ENCODE measurements at places on chromosomes 16 and 17.

GRCh38 chr17:78839235-78839761 is 1.3 kb downstream of the USP36 start:
- DNase-seq = no peak

DNA sequence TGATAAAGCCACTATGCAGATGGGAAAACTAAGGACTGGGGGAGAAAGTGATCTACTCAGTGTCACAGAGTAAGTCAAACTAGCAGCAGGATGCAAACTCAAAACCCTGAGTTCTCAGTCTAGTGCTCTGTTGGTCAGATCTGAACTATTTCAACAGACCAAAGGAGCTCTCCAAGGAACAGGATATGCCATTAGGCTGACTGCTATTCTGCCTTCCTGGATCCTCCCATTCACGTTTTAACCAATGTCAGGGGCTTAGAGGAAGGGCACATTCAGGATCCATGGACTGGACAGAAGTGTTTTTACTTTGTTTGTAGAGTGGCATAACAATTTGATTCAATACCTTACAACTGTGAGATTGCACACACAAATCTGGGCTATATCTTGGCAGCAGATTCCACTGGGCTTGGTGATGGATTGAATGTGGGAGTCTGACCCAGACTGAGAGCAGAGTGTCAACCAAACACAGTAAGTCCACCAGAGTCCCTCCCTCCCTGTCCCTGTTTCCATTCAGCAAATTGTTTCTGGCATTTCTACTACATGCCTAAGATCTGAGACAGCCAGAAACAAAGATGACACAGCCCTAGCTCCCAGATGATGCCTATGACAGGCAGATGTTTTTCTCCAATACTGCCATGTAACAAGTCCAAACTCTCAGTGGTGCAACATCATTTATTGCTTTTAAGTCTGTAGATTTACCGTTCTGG is 337.8 kb upstream of the CDH5 start:
- no peak for DNase-seq

DNA sequence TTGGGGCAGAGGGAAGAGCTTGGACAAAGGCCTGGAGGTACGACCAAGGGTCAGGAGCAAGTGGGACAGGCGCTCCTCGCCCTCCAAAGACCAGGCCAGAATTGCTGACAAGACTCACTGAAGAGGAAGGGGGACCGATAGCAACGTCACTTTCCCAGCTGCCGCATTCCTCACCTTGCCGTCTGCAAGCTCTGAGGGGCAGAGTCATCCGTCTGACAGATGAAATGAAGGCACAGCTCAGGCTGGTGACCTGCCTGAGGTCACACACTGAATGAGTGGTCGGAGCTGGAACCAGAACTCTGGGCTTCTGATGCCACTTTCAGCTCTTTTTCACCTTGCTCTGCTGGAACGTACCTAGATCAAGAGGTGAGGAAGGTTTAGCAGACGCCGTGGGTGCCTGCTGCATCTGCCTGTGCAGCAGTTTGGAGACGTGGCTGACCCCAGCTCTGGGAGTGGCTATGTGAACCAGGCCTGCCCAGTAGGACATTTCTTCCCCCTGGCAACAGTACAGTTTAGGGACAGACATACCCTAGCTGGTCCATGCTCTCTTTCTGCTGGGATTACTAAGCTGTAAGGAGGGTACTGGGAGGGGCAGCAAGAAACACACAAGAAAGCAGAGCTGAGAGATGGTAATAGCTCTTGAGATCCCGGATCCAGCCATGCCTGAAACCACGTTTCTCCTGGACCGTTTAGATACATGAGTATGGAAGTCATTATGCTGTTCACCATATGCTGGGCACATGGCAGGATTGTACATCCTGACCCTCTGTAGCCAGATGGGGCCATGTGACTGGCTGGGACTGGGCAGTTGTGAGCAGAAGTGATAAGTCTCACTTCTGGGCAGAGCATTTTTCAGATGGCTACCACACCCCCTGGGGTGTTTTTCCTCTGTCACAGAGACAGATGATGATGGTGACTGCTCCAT is 50.9 kb downstream of the IL21R start:
- peak; percentile 20 for DNase-seq

DNA sequence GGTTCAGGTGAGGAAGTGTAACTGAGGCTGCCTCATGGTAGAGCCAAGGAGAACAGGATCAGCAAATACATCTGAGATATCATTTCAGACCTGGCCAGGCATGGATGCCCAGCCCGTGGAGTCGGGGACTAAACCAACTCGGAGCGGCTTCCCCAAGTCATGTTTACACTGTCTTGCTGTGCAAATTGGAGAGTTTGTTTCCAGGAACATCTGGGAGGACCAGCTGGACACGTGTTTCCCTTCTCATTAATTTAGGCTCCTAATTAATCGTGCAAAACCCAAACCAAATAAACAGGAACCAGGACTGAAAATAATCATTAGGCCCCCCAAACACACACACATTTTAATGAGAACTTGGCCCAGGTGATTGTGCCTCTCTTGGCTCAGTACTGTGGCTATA is 70.9 kb upstream of the SALL1 start:
- DNase-seq = no peak

GRCh38 chr17:59760160-59760559 is 52.7 kb downstream of the VMP1 start:
- no peak for DNase-seq

DNA sequence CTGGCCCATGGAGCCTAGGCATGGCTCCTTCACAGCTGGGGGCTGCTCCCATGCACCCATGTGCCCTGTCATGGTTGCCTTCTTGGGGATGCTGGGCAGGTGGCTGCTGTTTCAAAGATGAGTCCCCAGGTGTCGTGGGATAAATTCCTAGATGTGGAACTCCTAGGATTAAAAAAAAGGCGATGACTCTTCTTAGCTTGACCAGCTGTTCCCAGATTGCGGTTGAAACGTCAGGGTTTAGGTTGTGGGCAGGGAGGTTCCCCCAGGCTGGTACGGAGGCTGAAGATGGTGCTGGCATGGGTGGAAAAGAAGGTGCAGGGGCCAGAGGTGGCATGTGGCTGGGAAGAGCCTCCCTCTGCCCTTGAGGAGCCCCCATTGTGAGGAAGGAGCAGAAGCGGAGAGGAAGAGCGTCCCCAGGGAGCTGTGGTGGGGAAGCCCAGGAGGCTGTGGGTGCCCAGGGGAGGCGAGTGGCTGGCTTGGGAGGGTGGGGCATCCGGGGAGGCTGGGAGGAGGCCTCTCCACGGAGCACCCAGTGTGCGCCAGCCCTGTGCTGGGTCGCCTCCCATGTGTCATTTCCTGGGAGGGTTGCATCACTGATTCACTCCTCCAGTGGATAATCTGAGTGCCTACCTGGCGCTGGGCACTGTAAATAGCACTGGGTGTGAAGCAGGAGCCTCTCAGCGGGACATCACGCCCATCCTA is 7.5 kb upstream of the KCNJ12 start:
- DNase-seq = no peak

DNA sequence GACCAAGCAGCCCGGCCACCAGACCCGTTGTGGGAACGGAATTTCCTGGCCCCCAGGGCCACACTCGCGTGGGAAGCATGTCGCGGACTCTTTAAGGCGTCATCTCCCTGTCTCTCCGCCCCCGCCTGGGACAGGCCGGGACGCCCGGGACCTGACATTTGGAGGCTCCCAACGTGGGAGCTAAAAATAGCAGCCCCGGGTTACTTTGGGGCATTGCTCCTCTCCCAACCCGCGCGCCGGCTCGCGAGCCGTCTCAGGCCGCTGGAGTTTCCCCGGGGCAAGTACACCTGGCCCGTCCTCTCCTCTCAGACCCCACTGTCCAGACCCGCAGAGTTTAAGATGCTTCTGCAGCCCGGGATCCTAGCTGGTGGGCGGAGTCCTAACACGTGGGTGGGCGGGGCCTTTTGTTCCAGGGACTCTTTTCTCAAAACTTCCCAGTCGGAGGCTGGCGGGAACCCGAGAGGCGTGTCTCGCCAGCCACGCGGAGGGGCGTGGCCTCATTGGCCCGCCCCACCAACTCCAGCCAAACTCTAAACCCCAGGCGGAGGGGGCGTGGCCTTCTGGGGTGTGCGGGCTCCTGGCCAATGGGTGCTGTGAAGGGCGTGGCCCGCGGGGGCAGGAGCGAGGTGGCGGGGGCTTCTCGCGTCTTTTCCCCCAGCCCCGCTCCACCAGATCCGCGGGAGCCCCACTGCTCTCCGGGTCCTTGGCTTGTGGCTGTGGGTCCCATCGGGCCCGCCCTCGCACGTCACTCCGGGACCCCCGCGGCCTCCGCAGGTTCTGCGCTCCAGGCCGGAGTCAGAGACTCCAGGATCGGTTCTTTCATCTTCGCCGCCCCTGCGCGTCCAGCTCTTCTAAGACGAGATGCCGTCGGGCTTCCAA is at the start of gene SLC2A4:
Gene SLC2A4 (plus strand): TSS at position 645 of the 879 bp plus-strand sequence. CDS start 217 bp downstream, at position 862.
- peak; percentile 80 for DNase-seq

DNA sequence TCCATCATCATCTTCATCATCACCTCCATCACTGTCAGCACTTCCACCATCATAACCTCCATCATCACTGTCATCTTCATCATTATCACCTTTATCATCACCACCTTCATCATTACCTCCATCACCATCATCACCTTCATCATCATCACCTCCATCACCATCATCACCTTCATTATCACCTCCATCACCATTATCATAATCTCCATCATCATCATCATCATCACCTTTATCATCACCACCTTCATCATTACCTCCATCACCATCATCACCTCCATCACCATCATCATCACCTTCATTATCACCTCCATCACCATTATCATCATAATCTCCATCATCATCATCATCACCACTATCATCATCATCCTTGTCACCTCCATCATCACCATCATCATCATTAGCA is 309.7 kb downstream of the HAPSTR1 start:
- no peak for DNase-seq

- DNase-seq = no peak
Measured at GRCh38 chr17:6054372-6054771, 15.8 kb upstream of the WSCD1 start.

DNA sequence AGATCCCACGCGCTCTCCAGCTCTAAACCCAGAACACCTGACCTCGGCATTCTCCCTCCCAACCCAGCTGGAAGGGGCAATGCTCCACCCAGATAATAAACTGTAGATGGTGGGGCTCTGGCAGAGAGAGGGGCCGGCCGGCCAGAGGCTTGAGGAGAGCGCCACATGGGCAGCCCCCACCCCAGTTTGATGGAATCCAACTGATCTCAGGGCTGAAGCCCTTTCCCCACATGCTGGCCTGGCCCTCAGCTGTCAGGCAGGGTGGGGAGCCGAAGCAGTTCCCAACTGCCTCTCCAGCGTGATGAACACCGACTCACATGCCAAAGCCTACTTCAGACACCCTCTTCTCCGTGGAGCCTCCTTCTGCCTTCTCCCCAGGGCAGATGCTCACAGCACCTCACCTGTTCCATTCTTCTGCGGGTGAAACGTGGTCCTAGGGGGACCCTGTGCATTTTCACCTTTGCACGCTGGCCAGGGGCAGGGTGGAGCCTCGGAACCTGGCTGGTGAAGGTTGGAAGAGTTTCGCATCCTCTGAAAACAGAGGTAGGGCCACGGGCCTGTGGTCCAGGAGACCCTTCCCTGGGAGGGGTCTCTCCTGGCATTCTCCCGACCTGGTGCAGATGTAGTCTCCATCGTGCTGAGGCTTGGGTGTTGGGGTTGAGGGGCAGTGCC is 65.7 kb upstream of the ZNF469 start:
- no peak for DNase-seq

DNA sequence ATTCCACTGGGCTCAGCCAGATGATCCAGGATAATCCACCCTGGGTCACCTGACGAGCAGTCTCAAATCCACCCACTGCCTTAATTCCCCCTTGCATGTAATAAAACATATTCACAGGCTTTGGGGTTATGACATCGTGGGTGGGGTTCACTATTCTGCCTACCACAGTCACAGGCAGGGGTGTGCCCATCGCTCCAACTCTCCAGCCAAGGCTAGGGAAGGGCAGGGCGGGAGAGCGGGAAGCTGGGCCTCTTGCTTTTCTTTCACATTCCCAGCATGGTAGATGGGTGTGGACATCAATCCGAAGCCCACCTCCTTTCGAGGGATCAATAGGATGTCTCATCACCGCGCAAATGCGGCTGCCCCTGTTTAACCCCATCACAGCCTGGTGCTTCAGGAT is 12.7 kb upstream of the CD300LD start:
- DNase-seq = no peak

- no peak for DNase-seq
Measured at GRCh38 chr16:84879569-84880487, 60.0 kb downstream of the CRISPLD2 start.

GRCh38 chr16:29909391-29909790 is 9.1 kb downstream of the ASPHD1 start:
- no peak for DNase-seq

GRCh38 chr16:55487048-55487803 is 8.2 kb downstream of the MMP2 start:
- no peak for DNase-seq

DNA sequence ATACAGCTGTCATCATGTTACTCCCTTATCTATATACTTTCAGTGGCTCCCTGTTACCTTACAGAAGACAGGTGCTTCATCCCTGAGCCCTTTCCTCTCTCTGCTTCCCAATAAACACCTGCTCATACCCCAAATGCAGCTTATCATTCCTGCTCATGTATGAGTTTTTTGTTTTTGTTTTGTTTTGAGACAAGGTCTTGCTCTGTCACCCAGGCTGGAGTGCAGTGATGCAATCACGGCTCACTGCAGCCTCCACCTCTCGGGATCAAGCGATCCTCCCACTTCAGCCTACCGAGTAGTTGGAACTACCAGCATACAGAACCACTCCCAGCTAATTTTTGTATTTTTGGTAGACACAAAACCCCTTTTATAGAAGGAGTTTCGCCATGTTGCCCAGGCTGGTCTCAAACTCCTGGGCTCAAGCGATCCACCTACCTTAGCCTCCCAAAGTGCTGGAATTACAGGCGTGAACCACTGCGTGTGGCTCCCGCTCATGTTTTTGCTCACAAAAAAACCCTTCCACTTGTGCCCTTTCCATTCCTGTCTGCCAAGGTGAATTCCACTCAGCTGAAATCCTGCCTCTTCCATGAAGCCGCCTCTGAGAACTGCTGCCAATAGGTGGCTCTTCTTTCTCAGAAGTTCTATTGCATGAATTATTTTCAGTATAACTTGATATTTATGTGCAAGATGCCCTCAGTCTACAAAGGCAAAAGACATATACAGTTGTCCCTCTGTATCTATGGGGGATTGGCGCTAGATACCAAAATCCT is 7.9 kb upstream of the RNF157 start:
- DNase-seq = no peak

DNA sequence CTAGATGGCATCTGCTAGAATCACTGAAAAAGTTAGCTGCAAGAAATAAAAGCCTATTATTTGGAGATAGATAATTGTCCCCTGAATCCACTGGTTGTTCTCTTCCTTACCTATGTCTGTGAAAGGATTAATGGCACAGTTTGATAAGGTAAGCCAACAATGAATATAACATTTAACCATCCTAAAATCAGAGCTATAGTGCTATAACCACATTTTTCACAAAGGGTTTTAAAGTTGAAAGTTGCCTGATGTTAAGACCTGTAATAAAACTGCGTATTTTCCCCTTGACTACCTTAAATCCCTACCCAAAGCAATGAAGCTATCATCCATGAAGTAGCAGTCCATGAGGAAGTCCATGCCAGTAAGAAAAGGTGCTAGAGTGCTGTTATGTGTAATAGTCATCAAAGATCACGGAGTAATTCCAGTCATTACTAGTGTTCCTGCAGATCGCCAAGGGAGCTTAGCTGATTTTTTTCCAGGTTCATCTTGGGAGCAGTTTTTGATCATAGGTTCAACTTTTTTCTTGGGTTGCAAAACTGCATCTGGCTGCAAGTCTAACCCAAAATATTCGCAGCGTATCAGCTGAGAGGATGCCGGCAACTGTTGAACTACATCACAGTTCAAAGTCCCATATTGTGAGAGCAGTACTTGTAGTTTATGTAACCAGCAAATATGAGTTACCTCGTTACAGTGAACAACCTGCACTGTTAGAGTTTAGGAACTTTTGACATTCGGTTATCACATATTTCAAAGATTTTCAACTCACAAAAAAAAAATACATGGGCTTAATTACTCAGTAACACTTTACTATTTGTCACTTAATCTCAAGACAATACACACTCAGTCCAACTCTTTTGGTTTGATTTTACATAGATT is 18.2 kb upstream of the RSL1D1 start:
- DNase-seq = no peak

Data from stimulated activated naive CD8-positive, alpha-beta T cell treated with anti-CD3 and anti-CD28 coated beads, Interleukin-15, amount 100 ng/mL, for 72 hours (primary cell).